ENCODE measurements at places on chromosomes 16 and 17.
A peak's percentile ranks its signal among the peaks of the same experiment; 100 is the strongest.

DNA sequence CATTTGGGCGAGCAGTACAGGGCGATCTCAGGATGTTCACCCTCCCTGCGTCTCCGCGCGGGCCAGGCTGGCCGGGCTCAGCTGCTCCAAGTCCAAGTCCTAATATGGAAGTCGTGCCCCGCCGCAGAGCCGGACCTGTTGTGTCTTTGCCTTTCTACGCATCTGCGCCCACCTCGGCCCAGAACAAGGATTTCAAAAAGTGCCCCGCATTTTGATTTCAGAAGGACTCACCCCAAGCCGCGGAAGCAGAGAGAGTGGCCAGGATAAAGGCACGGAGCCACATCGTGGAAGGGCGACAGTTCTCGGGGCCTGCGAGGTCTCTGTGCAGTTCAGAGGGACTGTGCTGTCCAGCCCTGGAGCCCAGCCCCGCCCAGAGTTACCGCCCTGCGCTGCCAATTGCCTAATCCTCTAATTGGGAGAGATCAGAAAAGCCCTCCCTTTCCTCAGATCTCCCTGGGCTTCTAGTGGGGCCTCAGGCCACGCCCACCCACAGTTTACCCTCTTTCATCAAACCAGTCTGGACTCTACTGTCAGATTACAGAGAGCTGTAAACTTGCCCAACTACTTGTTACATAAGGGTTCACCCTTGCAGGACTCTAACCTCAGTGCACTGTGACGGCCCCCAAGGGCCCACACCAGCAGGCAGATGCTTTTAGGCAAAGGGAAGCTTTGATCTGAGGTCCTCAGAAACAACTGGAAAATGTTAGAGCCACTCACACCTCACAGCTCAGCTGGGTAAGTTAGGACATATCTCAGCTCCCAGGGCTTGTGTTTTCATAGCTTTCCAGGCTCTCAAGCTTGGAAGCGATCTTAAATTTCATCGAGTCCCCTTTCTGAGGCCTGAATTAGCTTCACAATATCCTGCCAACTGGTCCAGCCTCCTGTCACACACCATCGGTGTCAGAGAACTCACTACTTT, at the start of gene CES1:
TSS of gene CES1 (minus strand) at position 324 of the 919 bp plus-strand sequence. CDS start at position 283, 41 bp downstream.
- DNase-seq, result no peak

GRCh38 chr17:48577946-48578615, at the start of gene HOXB4:
Gene HOXB4 (minus strand): TSS chr17:48578350. CDS start chr17:48578319, 31 bp downstream.
- peak; percentile 64 for DNase-seq

DNA sequence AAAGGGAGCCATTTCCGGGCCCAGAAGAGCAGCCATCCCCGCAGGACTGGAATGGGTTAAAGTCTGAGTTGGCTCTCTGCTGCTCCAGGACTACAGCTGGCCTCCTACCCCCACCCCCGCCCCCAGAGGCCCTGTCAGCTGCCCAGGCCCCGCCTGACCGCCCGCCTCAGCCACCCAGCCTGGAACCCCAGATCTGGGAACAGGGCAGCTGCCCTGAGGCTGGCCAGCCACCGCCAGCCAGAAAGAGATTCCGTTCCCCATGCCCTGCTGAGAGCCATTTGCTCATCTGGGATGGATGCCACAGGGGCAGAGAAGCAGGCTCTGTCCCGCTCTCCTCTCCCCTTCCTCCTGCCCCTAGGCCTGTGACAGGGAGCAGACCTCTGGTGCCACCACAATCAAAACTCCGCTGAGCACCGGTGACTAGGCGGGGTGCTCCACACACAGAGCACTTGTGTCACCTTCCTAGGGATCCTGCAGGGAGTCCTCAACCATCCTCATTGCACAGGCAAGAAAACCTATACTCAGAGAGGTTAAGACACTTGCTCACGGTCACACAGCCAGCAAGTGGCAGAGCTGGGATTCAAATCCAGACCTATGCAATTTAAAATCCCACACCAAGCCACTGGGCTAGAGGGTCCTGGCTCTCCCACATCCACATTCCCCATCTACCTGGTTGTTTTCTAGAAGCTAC, 44.1 kb downstream of the ZNF423 start:
- no peak for DNase-seq

GRCh38 chr17:69574257-69575197, 160.0 kb downstream of the MAP2K6 start:
- no peak for DNase-seq

GRCh38 chr17:62090021-62090824, 25.1 kb upstream of the MED13 start:
- DNase-seq, result no peak

GRCh38 chr17:52710363-52710901, 551.9 kb upstream of the CA10 start:
- no peak for DNase-seq

GRCh38 chr17:17140590-17140980, 65.5 kb downstream of the PLD6 start:
- DNase-seq, result no peak

DNA sequence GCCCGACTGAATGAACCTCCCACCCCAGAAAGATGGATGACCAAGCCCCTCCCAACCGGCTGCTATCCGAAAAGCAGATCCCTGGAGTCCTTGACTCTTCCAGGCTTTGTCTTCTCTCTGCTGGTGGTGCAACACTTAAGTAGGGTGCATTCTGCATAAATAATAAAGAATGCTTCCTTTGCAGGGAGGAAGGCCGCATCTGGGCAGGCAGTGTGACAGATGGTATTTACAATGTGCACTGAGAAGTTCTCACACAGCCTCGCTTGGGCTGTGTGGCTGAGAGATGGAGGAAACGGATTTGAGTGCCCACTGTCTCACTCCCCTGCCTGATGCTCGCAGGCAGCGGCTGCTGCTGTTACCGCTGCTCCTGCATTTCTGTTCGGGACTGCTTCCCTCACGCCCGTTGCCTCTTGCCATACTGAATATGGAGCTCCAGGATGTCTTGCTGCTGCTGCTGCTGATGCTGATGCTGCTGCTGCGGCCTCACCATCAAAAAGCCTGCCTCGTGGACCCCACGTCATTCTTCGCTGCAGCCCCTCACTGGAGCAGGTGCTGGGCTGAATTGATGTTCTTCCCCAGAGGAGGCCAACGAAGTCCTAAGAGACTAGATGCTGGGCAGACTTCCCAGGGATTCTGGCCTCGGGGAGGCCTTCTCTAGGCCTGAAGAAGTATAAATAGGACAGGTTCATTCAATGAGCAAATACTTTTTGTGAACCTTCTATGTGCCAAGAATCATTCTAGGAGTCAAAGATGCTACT, 7.1 kb upstream of the RHBDL3 start:
- no peak for DNase-seq

- DNase-seq, result no peak
These were observed 226.5 kb downstream of the PMP22 start for GRCh38 chr17:15038656-15039055.

DNA sequence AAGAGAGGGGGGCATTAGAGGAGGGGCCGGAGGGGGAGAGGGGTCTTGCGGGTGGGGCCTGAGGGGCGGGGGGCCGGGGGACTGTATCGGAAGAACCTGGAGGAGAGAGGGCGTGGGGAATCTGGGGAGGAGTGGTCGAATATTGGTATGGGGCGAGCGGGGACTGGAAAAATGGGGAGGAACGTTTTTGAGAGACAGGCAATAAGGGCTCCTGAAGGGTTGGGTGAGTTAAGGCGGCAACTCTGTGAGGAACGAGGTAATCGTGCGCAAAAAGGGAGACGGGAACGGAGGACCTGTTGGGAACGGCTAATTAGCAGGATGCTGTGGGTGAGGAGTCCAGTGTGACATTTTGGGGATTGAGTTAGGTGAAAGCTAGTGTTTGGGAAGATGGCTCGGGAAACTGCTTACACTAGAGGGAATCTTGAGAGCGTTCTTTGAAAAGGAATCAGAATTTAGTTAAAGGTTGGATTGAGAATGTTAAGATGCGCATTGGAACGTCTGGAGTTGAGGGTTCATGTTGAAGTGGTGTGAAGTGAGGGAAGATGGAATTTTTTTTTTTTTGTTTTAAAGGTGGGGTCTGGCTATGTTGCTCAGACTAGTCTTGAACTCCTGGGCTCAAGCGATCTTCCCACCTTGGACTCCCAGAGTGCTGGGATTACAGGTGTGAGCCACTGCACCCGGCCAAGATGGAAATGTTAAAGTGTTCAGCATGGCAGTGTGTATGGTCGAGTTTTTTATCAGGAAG, 662 bp downstream of the WIPF2 start:
- DNase-seq, result no peak

DNA sequence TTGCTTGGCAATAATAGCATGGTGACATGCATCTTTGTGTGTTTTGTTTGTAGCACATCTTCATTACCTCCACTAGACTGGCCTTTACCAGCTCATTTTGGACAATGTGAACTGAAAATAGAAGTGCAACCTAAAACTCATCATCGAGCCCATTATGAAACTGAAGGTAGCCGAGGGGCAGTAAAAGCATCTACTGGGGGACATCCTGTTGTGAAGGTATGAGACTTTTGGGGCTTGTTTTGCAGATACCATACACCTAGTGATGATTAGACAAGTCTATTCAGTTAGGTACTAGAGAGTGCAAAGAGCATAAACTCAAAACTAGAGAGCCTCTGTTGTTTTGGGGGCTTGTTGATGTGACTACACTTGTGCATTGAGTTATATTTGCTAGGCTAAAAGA, 41.2 kb downstream of the NFATC3 start:
- DNase-seq, result no peak

- peak; percentile 57 for DNase-seq
These were observed 26.8 kb downstream of the MPP2 start for GRCh38 chr17:43880420-43880991.

- no peak for DNase-seq
These were observed 130.3 kb downstream of the IRF8 start for GRCh38 chr16:86029131-86029741.

GRCh38 chr16:82133798-82134197, 36.2 kb downstream of the MPHOSPH6 start:
- DNase-seq, result no peak

- no peak for DNase-seq
These were observed 22.2 kb downstream of the HLF start for GRCh38 chr17:55286681-55287589.

DNA sequence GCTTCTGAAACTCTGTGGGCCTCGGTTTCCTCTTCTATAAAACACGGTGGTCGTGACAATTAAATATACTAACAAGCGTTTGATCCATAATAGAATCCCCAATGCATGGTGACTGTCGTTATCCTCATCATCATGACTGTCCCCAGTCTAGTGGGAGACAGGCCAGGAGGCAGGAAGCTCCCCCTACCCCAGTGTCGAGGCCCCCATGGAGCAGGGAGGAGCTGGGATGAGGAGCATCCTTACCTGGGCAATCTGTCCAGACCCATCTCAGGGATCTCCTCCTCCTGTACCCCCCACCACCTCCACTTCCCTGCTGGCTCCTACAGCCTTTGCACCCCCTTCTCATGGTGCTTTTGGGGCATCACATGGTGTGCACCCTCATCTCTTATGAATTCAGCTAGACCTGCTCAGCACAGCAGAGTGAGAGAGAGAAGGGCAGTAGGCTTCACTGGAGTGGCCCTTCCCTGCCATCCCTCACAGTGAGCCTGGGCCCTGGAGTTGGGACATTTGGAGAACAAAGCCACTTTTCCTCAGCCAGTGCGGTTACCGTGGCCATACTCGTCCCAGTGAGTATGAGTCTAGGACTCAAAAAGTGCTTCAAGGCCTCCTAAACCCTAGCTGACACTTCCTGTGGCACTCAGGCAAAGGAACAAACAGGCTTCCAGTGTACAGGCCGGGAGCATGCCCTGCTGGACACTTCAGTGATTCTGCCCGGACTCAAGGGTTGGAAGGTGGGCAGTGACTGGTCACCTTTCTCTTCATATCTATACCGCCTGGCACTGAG, 148.6 kb downstream of the CLEC16A start:
- no peak for DNase-seq

- no peak for DNase-seq
These were observed 41.3 kb upstream of the RASD1 start for GRCh38 chr17:17537311-17538099.

DNA sequence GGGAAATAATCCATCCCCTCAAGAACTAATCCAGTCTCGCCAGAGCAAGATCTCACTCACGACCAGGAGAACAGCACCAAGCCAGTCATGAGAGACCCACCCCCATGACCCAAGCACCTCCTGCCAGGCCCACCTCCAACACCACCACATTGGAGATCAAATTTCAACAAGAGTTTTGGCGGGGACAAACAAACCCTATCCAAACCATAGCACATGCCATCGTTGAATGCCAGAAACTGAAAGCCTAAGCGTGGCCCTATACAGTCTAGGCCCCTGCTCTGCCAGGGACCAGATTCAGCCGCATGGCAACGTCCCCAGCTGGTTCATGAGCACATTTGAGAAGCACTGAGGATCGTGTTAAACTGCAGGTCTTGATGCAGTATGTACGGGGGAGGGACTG, 57.3 kb downstream of the AXIN2 start:
- no peak for DNase-seq

GRCh38 chr17:74768069-74768762, 7.9 kb downstream of the NAT9 start:
- no peak for DNase-seq

GRCh38 chr16:19379838-19380237, 37.8 kb upstream of the TMC5 start:
- DNase-seq, result no peak

GRCh38 chr17:28388106-28388505, 16.6 kb downstream of the SARM1 start:
- no peak for DNase-seq

GRCh38 chr17:57899822-57900221, 50.0 kb upstream of the MRPS23 start:
- DNase-seq, result no peak

DNA sequence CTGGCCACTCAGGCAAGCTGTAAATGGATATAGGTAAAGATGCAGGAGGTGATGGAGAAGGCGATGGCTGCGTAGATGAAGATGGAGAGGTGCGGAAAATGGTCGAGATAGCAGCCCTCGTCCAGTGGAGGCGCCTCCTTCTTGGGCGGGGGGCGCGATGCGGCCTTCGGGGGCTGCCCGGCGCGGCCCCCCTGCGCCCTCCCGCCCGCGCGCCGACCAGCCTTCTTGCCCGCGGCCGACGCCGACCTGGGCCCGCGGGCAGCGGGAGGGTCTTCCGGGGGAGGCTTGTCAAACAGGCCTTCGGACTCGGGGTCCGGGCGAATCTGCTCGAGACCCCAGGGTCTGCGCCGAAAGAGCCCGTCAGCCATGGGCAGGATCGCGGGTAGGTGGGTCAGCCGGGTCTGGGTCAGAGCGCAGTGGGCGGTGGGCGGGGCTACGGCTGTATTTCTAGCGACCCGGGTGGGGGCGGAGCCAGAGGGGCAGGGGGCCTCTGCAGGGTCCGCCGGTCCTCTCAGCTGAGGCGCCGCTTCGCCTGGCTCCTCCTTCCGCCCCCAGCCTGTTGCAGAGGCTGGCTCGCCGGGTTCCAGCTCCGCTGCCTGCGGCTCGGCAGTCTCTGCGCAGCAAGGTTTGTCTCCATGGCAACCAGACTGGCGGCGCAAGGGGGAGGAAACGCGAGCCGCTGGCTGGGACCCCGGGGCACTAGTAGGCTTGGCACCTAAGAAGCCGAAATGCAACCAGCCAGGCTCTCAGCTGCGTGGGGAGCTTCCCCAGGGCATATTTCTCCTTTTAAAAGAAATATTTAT, 14.4 kb downstream of the MIS12 start:
- peak; percentile 79 for DNase-seq

- DNase-seq, result peak; percentile 80
These were observed 37.6 kb downstream of the CTU2 start for GRCh38 chr16:88743693-88744576.

GRCh38 chr17:50364715-50365114, 8.3 kb downstream of the MRPL27 start:
- no peak for DNase-seq

All from activated T-cell treated with anti-CD3 and anti-CD28 coated beads, Interleukin-2, amount 50 U/mL, for 1 hour (primary cell).